ENCODE measurements at places on chromosomes 2 and 18.

- DNase-seq, result no peak
Observed at GRCh38 chr2:28345619-28346018, 47.0 kb upstream of the FOSL2 start.

DNA sequence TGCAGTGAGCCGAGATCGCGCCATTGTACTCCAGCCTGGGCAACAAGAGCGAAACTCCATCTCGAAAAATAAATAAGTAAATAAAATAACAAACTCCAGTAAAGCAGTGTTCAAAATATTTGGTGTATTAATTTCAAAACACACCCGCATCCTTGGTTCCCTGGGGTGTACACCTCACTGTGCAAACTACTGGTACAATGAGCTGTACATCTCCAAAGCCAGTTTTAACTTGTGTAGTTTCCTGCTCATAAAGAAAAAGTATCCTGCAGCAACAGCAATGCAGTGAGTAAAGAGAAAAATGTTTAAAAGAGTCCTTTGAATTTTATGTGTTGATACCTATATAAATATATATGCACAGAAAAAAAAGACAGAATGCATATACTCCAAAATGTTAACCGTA is 4.4 kb upstream of the NFE2L2 start:
- DNase-seq, result no peak

DNA sequence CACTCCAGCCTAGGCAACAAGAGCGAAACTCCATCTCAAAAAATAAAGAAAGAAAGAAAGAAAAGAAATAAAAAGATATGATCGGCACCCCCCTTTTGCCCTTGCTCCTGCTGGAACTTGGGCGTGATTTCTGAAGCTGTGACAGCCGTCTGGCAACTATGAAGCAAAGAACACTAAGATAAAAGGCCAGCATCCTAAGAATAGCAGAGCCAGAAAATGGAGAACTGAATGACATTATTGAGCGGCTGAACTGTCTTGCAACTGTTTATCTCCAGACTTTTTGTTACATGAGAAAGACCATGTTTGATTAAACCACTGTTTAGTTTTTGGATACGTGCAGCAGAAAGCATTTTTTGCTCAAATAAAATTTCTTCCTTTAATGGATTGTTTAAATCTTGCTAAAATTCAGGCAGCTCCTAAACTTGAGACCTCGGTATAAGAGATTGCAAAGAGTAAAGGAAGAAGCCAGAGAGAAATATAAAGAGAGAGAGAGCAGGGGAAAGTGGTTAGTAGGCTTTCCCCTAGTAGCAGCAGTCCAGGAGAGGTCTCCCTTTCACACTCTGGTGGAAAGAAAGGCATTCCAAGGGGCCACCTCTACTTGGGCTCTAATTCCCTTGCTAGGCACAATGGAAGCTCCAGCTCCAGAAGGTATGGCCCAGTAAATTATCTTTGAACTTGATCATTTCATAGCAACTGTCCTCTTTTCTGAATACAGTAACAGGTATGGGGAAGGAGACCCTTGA is 8.2 kb upstream of the MBD2 start:
- peak; percentile 23 for DNase-seq

DNA sequence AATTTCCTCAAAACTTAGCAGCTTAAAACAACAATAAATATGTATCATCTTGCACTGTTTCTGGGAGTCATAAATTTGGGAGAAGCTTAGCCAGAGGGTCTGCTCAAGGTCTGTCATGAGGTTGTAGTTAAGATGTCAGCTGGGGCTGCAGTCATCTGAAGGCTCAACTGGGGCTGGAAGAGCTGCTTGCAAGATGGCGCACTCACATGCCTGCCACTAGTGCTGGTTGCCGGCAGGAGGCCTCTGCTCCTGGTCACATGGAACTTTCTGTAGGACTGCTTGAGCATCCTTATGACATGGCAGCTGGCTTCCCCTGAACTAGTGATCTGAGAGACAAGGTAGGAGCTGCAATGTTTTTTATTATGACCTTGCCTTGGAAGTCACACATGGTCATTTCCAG is 215.5 kb upstream of the HAAO start:
- DNase-seq, result no peak

DNA sequence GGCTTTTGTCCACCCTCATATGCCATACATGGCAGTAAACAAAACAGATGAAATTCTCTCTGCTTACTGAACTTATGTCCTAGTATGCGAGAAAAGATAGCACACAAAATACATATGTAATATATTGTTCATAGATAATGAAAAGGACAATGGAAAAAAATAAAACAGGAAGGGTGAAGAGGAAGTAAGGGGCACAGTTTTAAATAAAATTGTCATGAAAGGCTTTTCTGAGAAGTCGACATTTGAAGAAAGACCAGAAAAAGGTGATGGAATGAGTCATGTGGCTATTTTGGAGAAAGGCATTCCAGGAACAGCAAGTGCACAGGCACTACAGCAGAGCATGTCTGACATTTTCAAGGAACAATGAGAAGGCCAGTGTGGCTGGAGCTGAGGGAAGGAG is 56.4 kb downstream of the KCNH7 start:
- DNase-seq, result no peak

GRCh38 chr18:9535430-9535991 is 60.2 kb downstream of the RALBP1 start:
- peak; percentile 82 for DNase-seq

- DNase-seq, result no peak
Observed at GRCh38 chr2:71604726-71605120, 151.4 kb downstream of the DYSF start.

DNA sequence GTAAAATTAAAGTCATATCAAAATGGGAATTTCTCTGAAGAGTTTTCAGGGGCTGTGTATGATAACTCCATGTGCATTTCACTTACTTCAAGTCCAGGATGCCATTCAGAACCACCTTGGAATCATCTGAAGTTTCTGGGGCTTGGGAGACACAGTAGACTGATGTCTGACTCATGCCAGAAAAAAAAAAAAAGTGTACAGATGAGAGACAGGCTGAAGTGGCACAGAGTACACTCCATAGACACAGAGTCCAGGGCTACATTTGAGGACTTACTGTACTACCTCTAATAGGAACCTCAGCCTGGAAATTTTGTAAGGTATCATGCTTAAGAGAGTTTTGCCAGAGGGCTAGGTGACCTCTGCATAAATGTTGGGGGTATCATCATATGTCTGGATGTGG is 92.0 kb downstream of the SS18 start:
- no peak for DNase-seq

DNA sequence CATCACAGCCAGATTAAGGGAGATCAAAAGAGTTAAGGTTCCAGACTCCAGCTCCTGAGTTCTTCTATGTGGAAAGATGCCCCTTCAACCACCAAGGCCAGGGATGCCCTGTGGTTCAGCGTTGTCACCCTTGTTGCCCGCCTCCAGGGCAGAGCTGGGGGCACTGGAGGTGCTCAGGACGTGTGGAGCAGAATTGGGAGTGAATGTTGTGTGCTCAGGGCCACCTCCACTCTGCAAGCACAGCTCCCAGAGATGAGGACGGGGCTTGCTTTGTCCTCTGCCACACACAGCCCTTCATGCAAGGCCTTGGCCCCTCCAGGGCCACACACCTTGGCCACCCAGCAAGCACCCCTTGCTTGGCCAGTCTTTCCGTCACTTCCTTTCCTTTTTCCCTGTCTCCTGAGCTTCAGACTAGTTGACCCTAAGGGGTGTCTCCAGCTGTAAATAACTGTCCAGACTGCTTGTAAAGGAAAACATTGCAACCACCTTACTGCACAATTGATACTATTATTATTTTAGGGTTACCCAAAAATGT is 103.3 kb downstream of the AGAP1 start:
- DNase-seq, result no peak

DNA sequence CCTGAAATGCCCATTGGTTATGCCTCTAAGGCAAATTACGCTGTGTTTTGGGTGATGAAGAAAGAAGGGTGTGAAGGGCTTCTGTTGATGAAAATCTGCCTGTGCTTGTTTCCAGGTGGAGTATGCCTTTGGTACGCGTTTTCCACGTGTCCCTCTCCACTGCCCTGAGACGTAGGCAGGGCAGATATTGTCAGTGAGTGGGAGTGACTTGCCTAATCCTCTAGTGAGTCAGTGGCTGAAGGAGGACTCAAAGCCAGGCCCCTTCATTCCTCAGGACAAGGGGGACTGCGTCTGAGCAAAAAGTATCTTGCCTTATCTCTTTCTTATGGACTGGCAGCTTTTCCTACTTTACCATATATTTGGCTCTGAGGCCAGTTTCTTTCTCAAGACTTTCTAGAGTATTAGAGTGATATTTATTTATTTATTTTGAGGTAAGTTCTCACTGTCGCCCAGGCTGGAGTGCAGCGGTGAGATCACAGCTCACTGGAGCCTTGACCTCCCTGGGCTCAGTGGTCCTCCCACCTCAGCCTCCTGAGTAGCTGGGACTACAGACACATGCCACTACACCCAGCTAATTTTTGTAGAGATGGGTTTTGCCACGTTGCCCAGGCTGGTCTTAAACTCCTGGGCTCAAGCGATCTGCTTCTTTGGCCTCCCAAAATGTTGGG is 10.2 kb downstream of the RALB start:
- DNase-seq, result no peak

GRCh38 chr2:100747551-100747950 is 72.4 kb upstream of the NPAS2 start:
- DNase-seq, result peak; percentile 61

- DNase-seq, result peak; percentile 54
Observed at GRCh38 chr2:165627470-165627869, 158.0 kb downstream of the CSRNP3 start.

DNA sequence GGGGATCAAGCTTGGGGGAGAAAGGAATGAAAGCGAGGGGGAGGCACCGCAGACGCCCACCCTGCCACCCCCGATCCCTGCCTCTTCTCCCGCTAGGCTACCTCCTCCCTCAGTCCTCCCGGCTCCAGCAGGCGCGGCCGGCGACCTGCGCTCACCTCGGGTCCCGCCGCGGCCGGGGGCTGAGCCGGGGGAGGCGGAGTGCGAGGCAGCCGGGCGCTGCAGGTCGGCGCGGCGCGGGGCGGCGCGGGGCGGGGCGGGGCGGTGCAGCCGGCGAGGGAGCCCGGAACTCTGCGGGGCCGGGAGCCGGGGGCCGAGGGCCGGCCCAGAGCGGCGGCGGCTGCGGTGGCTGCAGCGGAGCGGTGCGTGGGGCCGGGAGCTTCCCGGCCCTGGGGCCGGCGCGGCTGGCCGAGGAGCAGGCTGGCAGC is 477 bp downstream of the ACVR1 start:
- peak; percentile 51 for DNase-seq

GRCh38 chr18:56565551-56566345 is 72.6 kb downstream of the TXNL1 start:
- peak; percentile 72 for DNase-seq

DNA sequence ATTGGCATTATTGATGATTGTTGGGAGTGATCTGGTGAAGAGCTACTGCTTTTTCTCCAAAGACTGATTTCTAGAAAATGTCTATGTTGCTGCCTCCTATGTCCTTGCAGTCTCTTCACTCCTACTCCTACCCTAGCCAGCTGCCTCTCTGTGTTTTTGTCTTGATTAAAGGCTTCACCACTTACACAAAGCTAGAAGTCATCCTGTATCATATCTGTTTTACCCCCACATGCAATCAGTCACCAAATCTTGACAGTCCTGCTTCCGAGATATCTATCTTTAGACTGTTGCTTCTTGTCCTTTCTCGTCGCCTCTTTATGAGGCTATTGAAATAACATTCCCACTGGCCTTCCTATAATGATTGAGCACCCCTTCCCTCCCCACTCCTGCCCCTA is 84.5 kb upstream of the ITGA4 start:
- DNase-seq, result no peak

GRCh38 chr2:122800781-122801180 is 1045.3 kb downstream of the TSN start:
- no peak for DNase-seq

DNA sequence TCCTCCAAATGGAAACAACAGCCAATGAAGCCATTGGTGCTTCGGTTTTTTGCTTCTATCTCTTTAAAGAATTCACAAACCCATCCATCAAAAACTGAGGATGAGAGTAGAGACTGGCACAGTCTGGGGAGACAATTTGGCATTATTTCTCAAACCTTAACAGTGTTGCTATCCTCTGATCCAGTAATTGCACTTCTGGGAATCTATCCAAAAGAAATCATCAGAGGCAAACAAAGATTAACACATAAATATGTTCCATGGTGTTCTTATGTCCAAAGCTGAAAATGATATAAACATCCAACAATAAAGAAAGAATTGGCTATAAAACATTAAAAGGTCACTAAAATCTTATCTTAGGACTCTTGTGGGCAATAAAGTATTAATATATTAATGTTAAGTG is 35.1 kb downstream of the REEP1 start:
- DNase-seq, result no peak

Measured in HCEC 1CT (cell line).